ENCODE measurements at places on chromosomes 11 and 22.

DNA sequence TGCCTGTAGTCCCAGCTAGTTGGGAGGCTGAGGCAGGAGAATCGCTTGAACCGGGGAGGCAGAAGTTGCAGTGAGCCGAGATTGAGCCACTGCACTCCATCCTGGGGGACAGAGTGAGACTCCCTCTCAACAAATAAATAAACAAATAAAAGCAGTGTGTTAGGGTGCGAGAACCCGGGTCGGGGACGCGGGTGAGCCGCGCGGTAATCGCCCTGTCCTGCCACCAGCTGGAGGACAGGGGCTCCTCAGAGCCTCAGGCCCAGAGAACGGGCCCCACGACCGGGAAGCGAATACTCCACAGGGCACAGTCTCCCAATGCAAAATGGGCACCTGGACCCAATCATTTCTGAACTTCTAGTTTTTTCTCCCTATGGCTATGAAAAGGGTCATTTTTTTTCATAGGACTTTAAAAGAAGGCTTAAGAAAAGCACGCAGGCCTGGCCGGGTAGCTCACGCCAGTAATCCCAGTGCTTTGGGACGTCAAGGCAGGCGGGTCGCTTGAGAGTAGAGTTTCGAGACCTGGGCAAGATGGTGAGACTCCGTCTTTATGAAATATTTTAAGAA lies 744 bp upstream of the MCM5 start:
- no peak for DNase-seq

DNA sequence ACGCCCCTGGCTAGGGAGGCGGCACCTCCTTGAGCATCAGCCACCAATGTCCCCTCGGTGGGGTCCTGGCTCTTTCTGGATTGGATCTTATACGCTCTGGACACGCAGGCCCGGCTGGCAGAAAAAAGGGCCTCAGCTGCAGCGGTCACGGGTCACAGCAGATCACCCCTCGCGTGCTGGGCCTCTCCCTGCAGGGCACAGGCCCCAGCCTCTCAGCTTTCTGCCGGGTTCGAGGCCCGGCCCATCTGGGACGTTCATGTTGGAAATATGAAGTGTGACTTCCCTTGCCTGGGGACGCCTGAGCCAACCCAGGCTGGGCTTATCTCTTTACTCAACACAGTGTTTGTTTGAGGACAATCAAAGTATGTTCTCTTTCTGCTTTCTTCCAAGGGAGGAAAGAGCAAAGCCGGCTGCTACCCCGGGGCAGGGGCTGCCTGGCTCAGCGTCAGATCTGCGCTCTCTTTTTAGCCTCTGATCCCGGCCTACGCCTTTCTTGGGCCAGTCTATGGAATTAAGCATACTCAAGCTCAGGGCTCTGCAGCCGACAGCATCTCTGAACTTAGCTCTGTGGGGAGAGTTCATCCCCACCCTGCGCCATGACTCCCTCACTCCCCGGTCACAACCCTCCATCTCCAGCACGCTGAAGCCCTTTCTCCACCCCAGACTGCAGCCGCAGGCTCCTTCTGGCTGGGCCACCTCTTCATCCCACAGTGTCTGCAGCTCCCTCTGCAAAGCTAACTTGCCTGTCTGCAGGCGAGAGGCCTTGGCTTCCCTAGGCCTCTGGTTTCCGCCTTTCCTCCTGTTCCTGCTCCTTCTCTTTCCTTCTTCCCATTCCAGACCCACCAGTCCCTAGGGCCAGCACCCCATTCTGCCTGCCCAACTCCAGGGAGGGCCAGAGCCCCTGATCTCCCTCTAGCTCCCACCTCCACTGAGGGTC lies 38.8 kb downstream of the ADAMTS15 start:
- no peak for DNase-seq

DNA sequence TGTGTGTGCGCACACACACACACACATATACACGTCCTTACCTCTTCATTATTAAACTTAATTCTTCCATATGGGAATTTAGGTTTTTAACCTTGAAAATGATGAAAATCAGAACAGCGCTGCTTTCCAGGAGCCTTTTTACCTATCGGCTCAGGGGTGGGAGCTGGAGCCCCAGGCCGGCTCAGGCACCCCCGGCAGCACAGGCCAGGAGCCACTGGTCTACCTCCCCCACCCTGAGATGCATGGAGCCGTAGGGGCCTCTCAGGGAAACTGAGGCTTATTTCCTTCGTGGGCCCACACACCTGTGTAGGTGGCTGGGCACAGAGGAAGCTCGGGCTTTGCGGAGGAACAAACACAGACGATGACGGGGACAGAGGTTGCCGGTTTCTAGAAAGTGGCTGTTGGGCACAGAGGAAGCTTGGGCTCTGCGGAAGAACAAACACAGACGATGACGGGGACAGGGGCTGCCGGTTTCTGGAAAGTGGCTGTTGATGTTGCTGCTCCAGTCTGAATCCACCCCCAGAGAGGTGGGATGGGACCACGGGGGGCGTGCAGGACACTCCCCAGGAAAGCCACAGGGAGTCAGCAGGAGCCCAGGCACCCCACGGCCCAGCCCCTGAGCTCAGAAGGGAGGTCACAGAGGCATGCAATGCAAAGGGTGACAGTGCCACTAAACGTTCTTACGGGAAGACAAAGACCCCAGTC lies 149.4 kb downstream of the BRD1 start:
- DNase-seq = no peak

GRCh38 chr22:28332410-28332809 lies 347.2 kb downstream of the TTC28 start:
- no peak for DNase-seq

DNA sequence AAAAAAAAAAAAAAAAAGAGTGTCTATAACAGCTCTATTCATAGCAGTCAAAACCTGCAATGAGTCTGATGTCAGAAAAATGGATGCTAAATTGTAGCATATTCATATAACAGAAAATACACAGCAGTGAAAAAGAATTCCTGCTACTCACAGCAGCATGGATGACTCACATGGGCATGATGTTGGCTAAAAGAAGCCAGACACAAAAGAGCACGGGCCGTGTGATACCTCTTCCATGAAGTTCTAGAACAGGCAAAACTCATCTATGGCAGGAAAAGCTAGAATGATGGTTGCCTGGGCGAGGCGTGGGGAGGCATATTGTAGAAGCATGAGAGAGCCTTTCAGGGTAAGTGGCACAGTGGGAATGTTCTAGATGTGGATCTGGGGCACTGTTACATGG lies 18.9 kb downstream of the PLAAT3 start:
- no peak for DNase-seq

DNA sequence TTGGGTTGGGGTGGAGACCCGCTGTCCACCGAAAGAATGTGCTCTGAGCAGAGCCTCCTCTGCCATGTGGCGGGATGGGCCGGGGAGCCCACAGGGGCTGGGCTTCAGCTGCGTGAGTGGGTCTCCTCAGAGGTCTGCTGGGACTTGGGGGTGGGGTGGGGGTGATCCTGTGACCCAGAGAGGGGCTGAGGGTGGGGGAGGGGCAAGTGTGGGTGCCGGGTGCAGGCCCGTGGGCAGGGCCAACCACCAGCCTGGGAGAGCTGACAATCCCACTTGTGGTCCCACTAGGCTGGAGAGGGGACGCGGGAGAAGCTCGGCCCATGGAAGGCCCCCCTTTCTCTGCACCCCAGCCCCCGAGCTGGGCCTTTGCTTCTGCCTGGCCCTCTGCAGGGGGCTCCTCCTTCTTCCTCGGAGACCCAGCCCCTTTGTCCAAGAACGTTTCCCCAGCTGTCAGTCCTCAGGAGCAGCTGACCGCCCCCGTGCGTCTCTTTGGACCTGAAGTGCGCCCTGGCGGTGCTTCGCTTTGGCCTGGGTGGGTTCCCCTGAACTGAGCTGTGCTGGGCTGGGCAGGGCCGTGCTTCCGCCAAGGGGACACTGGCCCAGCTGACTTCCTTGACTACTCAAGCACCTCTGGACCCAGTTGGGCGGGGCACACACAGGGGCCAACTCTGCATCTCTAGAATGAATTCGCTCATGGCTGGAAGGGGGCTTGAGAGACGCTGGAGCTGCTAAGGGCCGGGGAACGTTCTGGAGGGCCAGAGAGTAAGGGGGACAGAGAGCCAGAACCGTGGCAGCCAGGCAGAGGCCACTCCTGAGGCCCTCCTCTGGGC lies 30.2 kb downstream of the OSBPL5 start:
- no peak for DNase-seq

DNA sequence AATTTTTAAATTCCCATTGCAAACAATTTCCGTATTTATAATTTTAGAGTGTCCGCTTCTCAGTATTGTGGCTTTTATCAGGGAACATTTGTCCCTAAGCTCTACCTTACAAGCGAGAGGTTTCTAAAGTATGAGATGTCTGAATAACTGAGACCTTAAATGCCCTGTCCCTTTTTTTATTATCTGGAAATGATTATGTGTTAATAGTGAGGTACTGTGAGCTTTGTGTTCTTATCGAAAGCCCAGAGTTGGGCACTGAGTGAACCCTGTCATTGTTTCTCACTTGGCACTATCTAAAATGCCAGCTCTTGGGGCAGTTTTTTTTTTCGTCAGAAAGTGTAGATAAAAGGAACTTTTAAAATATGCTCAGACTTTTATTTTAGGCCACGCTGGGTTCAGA lies 9.5 kb downstream of the CTTN start:
- DNase-seq = no peak

DNA sequence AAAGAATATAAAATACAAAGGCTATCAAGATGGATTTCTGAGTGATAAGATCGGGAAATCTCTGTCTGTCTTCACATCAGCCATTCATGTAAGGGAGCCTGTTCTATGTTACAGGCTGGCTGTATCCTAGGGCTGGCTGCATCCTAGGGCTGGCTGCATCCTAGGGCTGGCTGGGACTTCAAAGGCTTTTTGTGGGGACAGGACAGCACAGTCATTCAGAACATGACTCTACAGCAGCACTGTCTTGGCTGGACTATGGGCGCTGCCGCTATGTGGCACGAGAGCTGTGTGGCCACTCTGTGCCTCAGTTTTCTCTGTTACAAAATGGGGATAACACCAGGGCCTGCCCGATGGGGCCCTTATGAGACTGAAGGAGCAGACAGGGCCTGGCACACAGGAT lies 10.2 kb downstream of the ADAMTS8 start:
- DNase-seq = no peak

GRCh38 chr11:67301951-67302516 lies 1.3 kb upstream of the SSH3 start:
- DNase-seq = no peak

GRCh38 chr11:61512435-61512834 lies 3.9 kb downstream of the LRRC10B start:
- no peak for DNase-seq

All from NCI-H1092 (cell line).